Upper lobe of right lung (tissue), 1 donor: ENCODE measurements at places on chromosomes 7 and 10.

- DNase-seq = peak; percentile 55
Measured at GRCh38 chr7:506921-507622, 12.6 kb downstream of the PDGFA start.

GRCh38 chr10:78224602-78225001 is 190.9 kb downstream of the RPS24 start:
- DNase-seq = no peak

GRCh38 chr7:139359366-139360209 is at the start of gene LUC7L2:
LUC7L2 (plus strand) TSS chr7:139359894; CDS start chr7:139360262, 368 bp downstream.
- peak; percentile 100 for DNase-seq

DNA sequence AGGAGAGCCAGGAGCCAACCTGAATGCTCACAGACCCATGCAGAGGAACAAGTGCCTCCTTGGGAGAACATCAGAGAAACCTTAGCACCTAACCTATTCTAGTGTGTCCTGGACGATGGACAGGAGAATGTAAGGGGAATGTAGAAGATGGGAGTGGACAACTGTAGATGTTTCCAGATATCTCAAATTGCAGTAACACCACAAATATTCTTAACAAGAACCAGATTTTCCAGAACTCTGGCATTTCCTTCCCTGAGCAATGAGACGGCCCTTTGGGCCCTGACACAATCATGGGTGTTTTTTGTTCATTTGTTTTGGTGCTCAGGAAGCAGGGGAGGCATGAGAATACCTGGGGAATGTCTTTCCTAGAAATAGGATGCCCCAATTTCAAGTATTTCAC is 196.1 kb upstream of the PRSS1 start:
- DNase-seq = no peak

DNA sequence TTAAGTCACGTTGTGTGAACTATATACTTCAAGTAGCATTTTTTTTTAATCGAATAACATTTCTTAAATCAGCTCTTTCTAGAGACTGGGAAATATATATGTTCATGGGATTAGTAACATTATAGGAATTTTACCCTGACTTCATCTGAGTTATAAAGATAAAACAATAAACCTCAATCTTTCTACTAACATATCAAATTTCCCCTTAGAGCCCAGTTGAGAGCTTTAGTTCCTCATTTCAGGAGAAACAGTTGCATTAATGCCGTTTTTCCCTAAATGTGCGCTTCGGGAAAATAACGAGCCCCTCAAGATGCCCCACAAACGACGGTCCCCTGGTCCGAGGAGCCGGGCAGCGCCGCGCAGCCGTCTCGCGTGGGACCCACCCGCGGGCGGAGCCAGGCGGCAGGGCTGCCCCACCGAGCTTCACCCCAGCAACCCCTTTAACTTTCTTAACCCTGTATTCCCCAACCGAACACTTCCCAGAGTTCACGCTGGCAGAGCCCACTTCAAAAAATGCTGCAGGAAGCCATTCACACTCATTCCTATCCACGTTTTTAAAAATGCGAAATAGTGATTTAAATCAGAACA is 152.5 kb upstream of the YAE1 start:
- DNase-seq = no peak

GRCh38 chr7:158369866-158370265 is 217.8 kb downstream of the PTPRN2 start:
- DNase-seq = no peak

DNA sequence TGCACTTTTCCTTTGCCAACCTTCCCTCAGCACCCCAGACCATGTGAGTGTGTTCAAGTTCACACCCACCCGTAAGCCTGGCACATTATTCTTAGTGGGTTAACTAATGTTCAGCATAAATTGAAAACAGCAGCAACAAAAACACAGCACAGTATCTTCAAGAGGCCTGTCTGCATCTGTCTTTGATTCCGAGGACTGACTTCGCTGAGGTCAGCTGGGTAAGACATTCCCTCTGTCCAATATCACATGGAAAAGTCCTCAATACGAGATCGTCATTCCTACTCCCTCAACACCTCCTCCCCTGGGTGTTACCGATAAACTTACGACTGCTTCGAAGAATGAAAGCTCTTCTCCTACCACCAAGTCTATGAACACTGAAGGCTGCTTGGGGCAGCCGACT is 218.8 kb downstream of the SFMBT2 start:
- no peak for DNase-seq

GRCh38 chr7:128352153-128352537 is 8.4 kb upstream of the RBM28 start:
- DNase-seq = peak; percentile 79

DNA sequence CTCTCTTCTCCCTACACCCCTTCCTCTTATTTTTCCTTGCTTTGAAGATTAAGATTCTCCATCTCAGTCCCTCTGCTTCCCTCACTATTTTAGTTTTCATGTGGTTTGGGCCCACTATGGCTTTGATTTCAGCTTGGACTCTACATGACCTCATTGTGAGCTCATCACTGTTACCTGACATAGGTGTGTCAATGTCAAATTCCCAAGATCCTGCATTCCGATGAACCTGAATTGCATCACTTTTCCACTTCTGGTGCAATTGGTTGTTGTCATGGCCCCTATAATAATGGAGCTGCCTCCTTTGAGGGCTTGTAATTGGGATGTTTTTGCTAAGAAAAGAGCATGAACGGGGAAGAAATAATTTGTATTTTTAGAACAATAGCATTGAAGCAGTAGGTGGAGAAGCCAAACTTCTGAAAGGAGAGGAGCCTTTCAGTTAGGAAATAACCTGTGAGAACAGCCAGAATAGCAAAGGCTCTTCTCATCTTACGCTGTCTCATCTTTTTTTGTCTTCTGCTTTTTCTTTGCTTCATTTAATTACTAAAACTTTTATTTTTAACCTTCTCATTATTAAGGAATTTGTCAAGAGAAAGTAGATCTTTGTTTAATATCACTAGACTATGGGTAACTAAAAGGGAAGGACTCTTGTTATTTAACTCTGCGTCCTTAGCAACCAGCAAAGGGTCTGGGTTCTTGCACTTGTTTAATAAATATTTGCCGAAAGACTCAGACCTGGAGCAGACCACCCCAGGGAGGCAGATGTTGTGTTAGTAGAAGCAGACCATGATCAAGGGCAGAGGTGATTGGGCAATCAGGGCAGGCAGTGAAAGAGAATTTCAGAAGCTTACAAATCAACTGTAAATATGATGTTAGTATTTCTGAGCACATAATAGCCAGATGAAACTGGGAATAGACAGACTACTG is 95.4 kb downstream of the TES start:
- no peak for DNase-seq

GRCh38 chr10:32073659-32074058 is 17.4 kb upstream of the KIF5B start:
- DNase-seq = no peak

DNA sequence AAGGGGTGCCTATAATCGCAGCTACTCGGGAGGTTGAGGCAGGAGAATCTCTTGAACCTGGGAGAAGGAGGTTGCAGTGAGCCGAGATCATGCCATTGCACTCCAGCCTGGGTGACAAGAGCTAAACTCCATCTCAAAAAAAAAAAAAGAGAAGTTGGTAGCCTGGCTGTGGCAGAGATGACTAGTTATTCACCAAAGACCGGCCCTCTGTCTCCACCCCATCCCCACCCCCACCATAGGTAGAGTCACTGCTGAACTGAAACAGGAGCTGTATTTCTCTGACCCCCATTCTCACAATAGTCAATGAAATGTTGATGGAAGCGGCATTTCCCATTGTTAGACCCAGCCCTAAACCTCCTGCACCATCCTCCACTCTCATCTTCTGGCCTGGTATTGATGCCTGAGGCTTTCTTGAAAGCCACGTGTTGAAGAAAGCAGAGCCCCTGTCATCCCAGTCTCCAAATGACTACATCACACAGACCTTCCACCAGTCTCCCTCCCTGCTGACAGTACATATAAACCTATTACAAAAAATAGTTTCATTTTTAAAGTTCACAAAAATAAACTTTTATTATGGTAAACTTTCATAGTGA is 9.4 kb upstream of the PIK3CG start:
- no peak for DNase-seq

DNA sequence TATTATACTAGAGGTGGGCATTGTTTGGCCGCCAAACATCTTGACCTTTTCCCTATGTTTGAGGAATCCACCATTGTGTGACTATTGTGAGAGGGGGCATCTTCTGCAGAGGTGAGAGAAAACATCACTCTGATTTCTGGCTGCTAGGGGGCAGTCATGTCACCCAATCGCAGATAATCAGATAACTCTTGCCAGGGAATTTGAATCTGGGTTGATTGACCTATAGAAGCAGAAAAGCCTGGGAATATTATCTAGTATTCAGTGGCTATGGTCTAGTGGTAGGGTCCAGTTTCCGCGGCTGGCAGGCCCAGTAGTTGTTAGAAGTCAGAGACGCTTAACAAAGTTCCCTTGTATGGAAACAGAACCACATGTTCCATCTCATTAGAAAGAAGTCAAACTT is 808.5 kb downstream of the PHTF2 start:
- DNase-seq = no peak

GRCh38 chr7:144835155-144835611 is 670 bp downstream of the TPK1 start:
- no peak for DNase-seq

DNA sequence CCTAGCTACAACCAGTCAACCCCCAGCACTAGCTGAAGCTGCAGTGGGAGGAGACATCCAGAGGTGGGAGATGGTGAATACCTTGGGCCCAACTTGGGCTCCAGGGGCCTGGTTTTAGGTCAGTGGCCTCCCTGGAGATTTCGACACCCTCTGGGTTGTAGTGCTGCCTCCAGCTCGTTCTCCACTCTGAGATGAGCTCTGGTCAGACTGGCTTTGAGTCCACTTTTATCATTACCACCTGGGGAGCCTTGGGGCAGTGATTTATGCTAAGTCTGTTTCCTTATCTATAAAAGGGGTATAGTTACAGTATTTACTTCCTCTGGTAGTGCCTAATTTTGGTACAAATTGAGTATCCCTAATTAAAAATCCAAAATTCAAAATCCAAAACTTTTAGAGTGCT is 22.8 kb downstream of the PPIA start:
- no peak for DNase-seq

DNA sequence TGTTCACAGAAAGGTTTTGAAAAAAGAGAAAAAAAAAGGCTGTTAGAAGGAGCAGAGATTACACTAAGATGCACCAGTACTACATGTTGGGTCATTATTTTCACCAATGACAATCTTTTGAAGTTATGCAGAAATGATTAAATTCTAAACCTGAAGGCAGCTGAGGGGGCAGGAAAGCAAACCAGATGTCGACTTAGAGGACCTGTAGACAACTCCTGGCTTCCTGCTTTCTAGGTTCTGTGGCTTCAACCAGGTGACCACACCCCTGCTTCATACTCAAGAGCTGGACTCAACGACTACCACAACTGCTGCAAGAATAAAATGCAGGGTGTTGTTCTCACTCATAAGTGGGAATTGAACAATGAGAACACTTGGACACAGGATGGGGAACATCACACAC is 30.0 kb downstream of the MYOF start:
- DNase-seq = no peak

DNA sequence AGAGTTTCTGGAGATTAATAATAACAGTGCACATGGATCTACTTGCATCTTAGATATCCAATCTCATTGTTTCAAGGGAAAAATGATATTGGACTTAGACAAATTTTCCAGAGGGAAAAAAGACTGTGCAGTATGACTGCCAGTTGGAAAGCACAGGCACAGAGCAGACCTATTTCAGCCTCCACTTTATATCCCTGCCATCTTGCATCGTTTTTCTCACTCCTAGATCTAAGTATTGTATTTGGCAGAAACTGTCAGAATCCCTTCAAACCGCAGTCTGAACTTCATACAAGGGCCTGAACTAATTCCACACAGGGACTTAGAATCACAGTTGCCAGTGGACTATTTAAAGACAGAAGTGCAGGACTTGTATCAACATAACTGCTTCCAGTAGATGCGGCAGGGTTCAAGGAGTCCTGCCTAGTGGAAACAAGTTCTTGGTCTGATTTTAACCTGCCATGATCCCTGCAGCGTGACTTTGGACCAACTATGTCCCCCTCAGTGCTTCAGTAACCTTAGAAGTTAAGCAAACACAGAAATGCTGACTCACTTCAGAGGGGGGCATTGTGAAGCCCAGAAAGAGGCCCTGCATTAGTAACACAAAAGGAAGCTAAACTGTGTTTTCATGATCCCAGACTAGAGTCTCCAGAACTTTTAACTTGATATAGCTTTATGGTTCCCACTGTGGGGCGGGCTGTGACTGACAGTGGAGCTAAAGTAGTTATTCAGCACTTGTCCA is 95.7 kb upstream of the PALS2 start:
- DNase-seq = no peak

DNA sequence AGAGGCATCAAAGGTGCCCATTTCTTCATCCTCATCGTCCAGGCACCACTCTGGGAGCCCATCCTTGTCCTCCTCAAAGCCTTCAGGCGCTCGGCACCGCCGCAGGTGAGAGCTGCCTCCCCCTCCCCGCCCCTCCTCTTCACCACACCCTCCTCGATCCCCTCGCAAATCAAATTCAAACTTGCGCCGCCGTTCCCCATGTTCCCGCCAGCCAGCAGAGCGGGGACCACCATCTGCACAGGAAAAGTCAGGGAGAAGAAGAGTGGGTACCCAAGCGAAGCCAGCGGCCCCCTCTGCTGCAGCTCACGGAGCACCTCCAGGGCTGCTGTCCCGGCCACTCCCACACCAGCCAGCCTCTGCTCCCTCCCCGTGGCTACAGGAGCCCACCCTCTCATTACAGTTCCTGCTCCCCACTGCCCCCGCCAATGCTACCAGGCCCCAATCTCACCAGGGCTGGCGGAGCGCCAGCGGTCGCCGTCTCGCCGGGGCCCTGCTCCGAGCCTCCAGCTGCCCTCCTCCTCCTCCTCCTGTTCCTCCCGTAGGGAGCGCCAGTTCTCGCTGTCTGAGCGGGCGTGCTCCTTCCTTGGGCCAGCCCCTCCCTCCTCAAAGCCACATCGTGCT is 7.7 kb downstream of the GIGYF1 start:
- no peak for DNase-seq

- no peak for DNase-seq
Measured at GRCh38 chr7:23001610-23002009, 12.3 kb downstream of the HYCC1 start.

DNA sequence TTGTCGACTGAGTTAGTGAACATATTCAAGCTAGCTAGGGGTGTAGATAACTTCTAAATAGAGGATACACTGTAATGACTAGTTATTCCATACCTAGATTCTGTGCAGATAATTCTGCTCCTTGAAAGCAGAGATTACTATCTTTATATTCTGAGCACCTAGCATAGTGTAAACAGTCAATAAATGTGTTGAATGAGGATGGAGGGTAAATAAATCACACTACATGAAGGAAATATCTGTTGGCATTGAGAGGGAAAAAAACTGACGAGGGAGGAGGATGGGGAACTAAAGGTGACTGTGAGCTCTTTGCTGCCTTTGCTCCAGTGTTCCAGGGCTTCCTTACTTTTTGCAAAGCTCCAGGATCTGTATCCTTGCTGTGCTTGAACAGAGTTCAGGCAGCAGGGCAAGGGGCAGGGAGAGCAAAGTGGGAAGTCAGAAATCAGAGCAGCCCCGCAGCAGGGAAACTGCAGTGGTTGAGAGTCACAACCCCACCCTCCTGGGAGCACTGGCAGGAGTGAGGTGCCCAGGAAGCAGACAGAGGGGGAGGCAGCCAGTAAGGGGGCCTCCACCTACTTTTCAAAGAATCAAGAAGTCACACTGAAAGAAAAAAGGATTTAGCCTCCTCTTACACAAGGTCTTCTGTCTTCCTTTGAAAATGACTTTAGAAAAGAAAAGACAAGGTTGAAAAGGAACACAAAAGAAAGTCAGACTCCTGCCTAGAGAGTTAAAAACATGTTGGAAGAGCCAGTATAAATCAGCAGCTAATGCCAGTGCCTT is 71.8 kb upstream of the LRRN3 start:
- DNase-seq = no peak
